ENCODE measurements at places on chromosomes 5 and 9.

DNA sequence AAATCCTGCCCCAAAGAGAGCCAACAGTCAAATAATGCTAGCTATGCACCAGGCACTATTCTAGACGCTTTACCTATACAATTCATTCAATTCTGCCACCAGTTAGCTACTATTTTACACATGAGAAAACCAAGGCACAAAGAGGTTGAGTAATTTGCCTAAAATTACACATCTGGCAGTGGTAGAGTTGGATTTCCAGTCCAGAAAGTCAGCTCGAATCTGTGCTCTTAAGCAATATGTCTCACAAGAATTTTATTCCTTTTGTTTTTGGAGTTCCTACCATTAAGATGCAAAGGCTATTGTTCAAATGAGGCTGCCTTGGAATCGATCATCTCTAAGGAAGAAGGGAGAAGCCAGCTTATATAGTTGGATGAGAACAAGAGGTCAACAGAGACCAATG, 256.9 kb upstream of the RASA1 start:
- no peak for DNase-seq

- no peak for DNase-seq
Measured at GRCh38 chr5:175059687-175060211, 335.4 kb downstream of the MSX2 start.

GRCh38 chr5:156716591-156717380, 133.3 kb upstream of the PPP1R2B start:
- DNase-seq, result no peak

DNA sequence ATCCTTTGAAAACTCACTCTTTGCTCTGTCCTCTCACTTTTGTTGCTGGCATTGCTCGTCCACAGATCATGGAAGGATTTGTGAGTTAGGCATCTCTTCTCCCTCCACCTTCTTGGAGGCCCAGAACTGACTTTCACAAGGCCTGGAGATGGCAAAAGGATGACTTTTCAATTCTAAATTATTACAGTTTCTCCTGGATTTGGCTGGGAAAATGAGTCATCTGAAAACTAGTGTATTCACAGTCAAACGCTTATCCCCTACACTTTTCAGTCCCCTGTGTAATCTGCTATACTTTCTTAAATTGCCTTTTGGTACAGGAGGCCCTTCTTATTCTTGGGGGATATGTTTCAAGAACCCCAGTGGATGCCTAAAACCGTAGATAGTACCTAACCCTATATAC, 35.6 kb downstream of the ADRA1B start:
- no peak for DNase-seq

- DNase-seq, result no peak
Measured at GRCh38 chr9:134442486-134443173, 116.4 kb downstream of the RXRA start.

- DNase-seq, result no peak
Measured at GRCh38 chr9:125690679-125691078, 16.3 kb downstream of the MAPKAP1 start.

GRCh38 chr9:135704483-135704882, 2.5 kb downstream of the KCNT1 start:
- DNase-seq, result no peak

DNA sequence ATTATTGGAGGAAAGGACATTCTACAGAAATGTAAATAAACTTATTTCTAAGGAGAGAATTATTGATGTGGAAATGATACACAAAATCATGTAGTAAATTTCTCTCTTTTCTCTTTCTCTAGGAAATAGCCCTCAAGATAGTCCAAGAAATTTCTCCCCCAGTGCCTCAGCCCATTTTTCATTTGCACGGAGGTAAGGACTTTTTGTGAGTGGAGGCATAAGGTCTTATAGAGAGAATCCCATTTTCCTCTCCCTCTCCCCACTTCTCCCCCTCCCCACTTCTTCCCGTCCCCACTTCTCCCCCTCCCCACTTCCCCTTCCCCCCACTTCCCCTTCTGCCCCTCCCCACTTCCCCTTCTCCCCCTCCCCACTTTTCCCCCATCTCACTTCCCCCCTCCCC, 106.6 kb downstream of the CD180 start:
- no peak for DNase-seq

- DNase-seq, result no peak
Measured at GRCh38 chr9:93223260-93224180, 39.6 kb downstream of the WNK2 start.

- DNase-seq, result no peak
Measured at GRCh38 chr9:76690973-76691370, 73.3 kb upstream of the PCA3 start.

DNA sequence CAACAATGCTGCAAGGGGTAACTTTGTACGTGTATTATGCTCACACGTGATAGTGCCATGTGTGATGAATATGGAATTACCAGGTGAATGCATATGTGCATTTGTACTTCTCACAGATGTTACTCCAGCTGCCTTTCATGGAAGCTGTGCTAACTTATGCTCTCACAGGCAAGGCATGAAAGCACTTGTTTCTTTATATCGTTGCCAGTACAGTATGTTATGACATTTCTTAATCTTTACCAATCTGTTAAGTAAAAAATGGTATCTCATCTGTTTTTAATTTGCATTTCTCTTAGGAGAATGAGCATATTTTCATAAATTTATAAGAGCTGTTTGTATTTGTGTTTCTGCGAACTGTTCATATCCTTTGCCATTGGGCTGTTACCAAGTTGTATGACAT, 311.8 kb upstream of the DMRT1 start:
- no peak for DNase-seq

DNA sequence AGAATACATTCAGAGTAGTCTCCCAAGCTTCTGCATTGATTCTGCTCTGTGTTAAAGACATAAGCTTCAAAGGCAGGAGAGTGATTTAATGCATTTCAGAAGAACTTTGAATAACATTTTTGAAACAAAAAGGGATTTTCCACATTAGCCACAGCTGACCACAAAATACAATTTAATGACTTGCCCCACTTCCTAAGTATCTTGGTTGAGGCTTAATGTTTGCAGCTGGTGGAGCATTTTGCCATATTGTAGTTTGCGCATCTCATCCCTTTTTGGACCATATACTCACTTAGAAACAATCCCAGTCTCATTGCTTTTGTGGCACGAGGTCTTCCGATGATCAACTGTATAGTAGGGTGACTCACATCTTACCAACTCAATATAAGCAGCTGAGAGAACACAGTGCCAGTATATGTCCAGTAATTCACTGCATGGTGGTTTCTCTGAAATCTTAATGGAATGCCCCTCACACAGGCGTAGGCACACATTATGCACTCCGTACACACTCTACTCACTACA, 455.8 kb upstream of the PTGER4 start:
- DNase-seq, result peak; percentile 100

DNA sequence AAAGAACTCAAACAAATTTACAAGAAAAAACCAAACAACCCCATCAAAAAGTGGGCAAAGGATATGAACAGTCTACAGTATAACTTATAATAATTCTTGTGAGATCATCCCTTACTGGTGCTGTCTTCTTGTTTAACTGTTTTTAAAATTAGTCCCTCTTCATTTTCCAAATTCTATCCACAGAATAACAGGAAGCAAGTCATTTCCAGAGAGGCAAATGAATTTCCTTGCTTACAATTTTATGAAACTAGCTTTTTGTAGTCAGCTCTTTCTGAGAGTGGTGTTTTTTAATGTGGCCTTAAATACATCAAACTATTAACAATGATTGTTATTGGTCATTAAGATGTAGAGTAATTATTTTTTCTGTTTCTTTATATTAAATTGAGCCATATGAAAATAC, 40.6 kb downstream of the FAM174A start:
- DNase-seq, result no peak

DNA sequence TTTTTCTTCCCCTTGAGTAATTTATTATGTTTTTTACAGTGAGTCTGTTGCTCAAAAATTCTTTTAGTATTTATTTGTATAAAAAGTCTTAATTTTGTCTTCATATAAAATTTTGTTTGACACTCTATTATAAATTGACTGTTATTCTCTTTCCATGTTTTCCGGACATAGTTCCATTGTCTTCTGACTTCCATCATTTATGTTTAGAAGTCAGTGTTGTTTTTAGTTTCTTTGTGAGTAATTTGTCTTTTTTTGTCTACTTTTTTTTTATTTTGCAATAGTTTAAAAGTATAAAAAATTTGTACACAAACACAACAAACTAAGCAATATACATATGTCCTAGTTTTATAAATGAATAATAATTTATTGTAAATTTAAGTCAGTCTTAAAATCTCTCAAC, 25.7 kb upstream of the SPDL1 start:
- no peak for DNase-seq

- no peak for DNase-seq
Measured at GRCh38 chr5:123538670-123539459, 26.9 kb downstream of the CSNK1G3 start.

DNA sequence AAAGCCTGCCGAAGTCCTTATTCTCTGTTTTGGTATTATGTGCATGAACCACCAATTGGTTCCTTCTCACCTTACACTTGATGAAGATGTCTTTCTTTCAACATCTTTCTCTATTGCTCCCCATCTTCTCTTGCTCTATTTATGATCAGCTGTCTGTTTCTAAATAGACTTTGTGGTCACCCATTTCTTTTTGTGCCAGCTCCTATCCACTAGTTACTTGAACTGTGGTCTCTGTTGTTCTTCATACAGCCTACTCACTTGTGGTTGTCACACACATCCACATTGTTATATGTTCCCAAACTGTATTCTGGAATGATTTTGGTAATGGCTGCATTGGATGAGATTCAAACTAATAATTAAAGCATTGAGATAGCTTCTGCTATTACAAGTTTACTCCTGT, 11.4 kb downstream of the VCAN start:
- DNase-seq, result no peak
